ENCODE measurements at places on chromosomes 3 and 15. TPM values are rescaled to one million over a fixed set of nuclear protein-coding genes. Genes with fewer than 3 reads are reported as not detected.

DNA sequence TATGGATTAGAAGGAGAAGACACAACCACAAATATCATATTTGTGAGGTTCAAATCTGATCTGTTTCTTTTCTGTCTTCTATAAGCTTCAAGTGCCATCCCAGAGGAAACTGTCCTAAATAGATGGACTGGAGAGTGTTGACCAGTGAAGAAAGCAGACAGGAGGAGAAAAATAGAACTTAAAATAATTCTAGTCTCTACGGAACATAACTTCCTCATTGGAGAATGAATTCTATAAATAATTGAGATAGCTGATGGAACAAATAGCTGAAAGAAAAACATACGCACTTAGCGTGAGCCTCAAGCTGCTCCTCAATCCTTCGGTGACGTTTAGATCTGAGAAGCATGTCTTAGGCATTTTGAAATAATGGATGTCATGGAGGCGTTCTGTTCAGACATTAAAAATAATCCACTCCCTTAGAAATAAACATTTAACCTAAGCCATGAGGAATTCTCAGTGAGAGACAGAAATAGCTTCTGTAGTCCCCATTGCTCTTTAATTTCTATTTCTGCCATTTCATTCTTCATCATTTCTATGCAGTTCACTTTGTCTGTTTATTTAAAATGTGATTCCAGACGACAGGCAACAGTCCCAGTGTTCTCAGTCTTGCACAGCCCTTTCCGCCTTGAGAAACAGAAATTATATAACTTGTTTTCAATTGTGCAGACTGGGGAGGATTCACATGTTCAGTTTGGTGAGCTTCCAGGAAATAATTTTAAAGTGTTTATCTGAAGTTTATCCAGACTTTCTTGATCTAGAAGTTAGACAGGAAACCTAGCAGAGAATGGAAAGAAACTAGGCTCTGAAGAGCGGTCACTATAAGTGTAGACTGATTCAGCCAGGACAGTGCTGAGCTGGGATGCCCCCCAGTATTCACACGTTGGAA lies 97.3 kb downstream of the NR1D2 start:
- no peak for DNase-seq

DNA sequence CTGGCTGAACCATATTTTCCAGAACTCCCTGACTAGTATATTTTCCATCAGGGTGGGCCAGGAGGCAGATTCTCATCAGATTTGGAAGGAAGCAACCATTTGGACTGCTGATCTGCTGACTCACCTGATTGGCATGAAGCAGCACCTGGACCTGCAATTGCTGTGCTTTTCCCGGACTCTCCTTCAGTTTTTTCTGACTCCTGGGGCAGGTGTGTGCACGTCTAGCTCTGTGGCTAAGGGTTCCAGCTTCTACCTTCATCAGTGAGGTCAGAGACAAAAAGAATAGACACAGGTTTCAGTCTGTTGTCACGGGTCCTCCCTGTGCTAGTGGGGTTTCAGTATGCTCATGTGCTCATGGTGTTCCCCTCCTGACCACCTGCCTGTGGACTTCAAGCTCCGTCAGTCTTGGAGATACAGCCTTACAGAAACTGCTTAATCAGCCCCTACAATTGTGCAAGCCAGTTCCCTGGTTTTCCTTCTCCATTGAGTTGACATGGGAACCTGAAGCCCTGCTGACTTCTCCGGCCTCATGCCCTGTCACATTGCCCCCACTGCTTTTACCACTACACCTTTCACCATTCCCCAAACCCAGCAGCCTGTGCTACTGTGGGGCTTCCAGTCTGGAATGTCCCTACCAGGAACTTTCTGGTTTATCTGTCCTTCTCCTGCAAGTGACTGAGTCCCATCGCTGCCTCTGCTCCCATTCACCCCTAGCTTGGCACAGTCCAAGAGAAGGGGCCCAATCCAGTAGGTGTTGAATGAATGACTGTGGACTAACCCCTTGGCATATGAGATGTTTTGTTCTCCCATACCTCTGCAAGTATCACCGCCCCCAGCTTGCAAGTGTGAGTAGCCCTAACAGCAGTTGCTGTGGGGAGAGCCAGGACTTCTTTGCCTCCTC lies 31.7 kb downstream of the HMCES start:
- no peak for DNase-seq

GRCh38 chr3:195150181-195151118 lies 120.5 kb downstream of the XXYLT1 start:
- DNase-seq: no peak

- DNase-seq: no peak
Observed at GRCh38 chr3:141116721-141117120, 65.6 kb downstream of the SPSB4 start.

LDHAL6B gene
- not detected for total RNA-seq

- DNase-seq: no peak
Observed at GRCh38 chr3:150384296-150385212, 23.5 kb upstream of the TSC22D2 start.

- DNase-seq: peak; percentile 10
Observed at GRCh38 chr3:105791919-105792786, 76.7 kb downstream of the CBLB start.

- no peak for DNase-seq
Observed at GRCh38 chr3:115021061-115021460, 126.0 kb downstream of the ZBTB20 start.

GRCh38 chr15:75307778-75308390 lies 25.2 kb downstream of the GOLGA6D start:
- no peak for DNase-seq

- DNase-seq: no peak
Observed at GRCh38 chr15:68232449-68232848, 2.9 kb upstream of the CLN6 start.

DNA sequence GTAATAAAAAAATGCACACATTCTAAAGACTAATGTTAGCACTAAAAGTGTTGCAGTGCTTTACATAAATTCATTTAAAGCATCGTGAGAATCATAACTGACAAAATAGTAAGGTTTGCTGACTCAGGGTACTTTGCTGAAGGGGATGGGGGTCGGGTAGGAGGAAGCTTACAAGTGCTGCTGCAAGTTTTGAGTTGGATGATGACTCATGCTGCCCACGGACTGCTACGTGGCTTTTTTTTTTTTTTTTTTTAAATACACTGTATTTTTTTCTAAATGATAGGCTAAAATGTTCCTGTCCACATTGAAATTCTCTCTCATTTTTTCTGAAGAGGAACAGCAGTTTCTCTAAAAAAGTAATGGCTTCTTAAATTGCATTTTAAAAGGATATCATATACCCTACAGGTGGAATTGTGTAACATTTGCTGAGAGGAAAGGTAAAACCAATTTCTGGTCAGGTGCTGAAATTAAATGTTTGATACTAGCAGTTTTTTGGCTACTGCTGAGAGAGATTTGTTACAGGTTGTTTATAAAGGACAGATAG lies 2.2 kb downstream of the MAPK6 start:
- DNase-seq: no peak

PP2D1 gene
- not detected for total RNA-seq

DNA sequence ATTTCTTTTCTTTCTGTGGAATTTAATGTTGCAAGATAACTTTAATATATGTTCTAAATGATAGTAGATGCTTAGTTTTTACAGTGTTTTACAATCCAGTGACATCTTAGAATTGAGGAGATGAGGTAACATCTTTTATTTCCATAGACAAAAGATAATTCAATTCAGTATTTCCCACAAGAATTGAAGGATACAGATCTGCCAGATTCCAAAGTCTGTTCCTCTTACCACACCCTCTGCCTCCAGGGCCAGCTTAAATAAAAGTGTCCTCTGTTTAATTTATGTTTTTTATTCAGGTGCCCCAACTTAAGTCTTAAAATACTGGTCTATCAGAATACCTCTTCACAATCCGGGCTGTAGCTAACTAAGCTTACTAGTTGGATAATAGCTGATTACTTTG lies 6.5 kb downstream of the STT3B start:
- no peak for DNase-seq

DNA sequence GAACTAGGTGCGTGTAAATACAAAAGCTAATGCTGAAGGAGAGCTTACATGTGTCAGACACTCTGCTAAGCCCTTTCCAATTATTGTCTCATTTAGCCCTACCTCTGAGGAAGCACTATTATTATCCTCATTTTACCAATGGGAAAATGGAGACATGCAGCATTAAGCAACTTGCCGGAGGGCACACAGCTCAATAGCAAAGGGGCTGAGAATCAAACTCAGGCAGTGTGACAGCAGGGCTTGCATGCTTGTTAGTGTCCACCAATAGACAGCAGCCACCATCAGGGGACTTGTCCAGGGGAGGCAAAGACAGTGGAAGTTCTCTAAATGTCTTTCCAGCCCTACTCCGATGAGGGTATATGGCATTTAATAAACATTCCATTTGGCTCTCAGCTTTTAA lies 548.6 kb downstream of the MAGI1 start:
- no peak for DNase-seq

DNA sequence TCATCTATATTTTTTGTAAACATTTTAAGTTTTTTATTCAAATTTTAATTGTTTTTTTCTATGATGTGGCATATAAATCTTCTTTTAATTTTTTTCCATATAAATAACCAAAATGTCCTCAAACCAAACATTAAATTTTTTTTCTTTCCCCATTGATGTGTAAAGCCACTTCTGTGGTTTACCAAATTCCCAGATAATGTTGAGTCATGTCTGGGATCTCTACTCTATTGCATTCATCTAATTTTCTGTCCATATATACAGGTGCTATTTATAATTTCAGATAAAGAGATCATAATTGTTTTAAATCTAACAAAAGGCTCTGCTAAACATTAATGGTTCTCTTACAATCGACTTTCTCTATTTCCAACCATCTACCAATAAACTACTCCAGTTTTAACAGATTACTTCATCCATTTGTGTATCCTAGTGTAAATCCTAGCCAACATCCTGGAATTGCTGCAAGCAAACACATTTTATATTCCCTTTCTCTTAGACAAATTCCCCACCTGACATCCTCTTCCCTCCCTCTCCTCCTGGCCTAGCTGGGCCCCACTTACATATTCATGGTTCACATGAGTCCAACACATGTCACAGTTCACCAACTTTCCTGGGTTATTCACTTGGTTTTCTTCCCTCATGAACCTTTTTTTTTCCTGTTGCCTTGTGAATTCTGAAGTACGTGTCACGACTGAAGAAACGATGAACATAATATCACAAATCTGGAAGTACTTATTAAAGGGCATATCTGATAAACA lies 368.0 kb upstream of the AGTR1 start:
- DNase-seq: no peak

- no peak for DNase-seq
Observed at GRCh38 chr15:61381501-61381900, 152.4 kb upstream of the RORA start.

GRCh38 chr3:31371484-31372177 lies 161.1 kb upstream of the STT3B start:
- DNase-seq: no peak

BUB1B gene
- total RNA-seq: 5.7 TPM

- DNase-seq: no peak
Observed at GRCh38 chr3:177883957-177884356, 652.3 kb upstream of the KCNMB2 start.

GRCh38 chr15:89993349-89993748 lies 7.8 kb upstream of the ZNF710 start:
- DNase-seq: no peak

GRCh38 chr15:68729789-68730411 lies 90.8 kb downstream of the ANP32A start:
- DNase-seq: no peak

DNA sequence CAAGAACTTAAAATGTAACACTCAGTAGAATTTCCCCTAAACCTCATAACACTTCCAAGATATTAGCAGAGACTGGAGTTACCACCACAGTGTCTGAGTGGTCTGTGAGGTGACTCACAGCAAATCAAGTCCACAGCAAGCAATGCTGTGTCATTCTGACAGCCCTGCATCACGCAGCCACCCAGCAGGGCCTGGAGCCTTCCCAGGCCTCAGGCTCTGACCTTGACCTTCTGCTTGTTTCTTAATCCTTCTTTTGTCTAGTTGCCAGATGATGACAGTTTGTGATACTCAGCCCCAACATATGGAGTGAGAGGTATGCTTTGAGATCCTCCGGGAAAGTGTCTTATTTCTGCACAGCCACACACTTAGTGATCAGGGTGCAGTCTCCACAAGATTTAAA lies 82.5 kb downstream of the TOP2B start:
- no peak for DNase-seq

DNA sequence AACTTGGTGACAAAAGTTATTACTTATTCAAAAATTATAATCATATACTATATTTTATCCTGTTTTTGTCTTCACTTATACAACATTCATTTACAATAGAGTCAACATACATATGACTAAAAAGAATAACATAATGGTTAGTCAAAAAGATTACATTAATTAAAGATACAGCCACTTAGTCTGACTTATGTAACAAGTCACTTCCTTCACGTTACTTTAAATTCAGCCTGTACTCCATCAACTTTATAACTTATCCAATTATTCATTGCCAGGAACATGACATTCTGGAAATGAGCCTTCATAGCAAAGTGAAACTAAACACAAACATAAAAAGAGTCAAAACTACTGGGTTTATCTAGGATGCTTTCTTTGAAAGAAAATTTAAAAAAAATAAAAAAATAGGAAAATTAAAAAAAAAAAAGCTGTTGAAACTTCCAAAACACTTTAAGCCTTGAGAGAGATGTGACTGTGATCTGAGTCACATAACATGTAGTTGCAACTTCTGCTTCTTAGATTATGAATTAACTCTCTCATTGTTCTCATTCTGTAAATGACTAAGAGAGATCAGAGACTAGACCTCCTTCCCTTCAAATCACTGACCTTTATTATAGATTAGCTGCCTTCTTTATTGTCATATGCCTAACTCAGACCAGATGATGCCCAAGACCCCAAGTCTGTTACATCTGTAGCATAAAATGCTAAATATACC lies 107.8 kb downstream of the MYRIP start:
- no peak for DNase-seq

GRCh38 chr15:99312228-99312627 lies 60.9 kb downstream of the LRRC28 start:
- DNase-seq: no peak

DNA sequence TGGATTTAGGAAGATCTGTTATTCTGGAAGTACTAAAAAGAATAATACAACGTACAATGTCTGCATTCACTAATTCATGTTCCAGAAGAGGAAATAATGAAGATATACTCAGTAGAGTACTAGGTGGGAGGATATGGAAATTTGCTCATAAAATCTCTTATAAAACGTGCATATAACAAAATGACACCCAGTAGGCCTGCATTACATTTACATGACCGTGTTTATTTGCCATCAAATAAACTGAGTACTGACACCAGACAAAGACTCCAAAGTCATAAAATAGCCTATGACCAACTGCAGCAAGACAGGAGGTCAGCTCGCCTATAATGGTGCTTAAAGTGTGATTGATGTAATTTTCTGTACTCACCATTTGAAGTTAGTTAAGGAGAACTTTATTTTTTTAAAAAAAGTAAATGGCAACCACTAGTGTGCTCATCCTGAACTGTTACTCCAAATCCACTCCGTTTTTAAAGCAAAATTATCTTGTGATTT lies 60.4 kb downstream of the DCUN1D1 start:
- no peak for DNase-seq

ST3GAL6 gene
- total RNA-seq: 4.2 TPM

KCNH8 gene
- total RNA-seq: not detected

All from esophagus squamous epithelium (tissue), 5 donors.